Ovary (tissue), 10 donors: ENCODE measurements at places on chromosomes 2 and 18. TPM values are rescaled to one million over a fixed set of nuclear protein-coding genes. Genes with fewer than 3 reads are reported as not detected.

Gene STAT1
- 49.7 TPM for total RNA-seq

DNA sequence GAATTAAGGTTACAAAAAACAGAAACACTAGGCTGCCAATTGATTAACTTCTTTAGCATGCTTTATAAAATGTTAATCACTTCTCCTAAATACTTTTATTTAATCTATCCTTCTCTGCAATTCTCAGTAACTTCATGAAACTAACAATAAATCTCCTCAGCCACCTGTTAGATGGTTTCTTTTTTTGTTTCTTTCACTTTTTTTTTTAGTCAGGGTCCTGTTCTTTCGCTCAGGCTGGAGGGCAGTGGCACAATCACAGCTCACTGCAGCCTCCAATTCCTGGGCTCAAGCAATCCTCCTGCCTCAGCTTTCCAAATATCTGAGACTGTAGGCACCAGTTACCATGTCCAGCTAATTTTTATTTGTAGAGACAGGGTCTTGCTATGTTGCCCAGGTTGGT is 213.4 kb upstream of the STK17B start:
- H3K36me3 ChIP-seq, result no peaks in the 10 kb centered on the region
- H3K4me1 ChIP-seq, result no peaks in the 10 kb centered on the region
- no peak overlapping the region for H3K27ac ChIP-seq

Gene LRRTM1
- 0.25 TPM for total RNA-seq

Gene KCNF1
- total RNA-seq, result 0.30 TPM

Gene SPATS2L
- total RNA-seq, result 70.6 TPM

Gene ITGB6
- total RNA-seq, result not detected

Gene CD28
- 1.2 TPM for total RNA-seq
